Lung (tissue), 17 donors: ENCODE measurements at places on chromosomes 7 and 10.
A peak's percentile ranks its signal among the peaks of the same experiment; 100 is the strongest.

GRCh38 chr10:80540981-80541750 lies 3.5 kb downstream of the SH2D4B start:
- H3K4me3 ChIP-seq: no peak overlapping the region
- H3K27ac ChIP-seq: peak overlapping the region; percentile 66
- no peak for DNase-seq
- H3K4me1 ChIP-seq: peaks cover 22% of the 10 kb centered on the region
- H3K27me3 ChIP-seq: no peaks in the 10 kb centered on the region

DNA sequence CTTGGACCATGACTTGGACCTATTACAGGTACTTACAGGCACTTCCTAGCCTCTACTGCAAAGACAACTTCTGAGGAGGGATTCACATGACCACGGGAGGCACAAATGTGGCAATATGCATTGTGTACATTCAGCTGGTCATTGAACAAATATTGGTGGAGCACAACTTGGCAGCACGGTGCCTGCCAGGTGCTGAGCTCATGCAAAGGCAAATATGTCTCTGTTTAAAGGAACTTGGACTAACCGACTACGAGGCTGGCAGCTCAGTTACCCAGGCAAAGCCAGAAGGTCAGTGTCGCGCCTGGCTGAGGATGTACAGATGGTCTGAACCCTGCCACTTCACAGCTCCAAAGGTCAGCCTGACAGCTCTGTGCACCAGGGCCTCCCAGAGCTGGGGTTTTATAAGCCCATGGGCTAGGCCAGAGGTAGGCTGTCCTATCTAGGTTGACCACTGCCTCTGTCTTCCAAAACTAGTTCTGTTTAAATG lies 6.1 kb downstream of the DENND11 start:
- H3K4me3 ChIP-seq: no peak overlapping the region
- H3K36me3 ChIP-seq: no peaks in the 10 kb centered on the region
- no peaks in the 10 kb centered on the region for H3K27me3 ChIP-seq

DNA sequence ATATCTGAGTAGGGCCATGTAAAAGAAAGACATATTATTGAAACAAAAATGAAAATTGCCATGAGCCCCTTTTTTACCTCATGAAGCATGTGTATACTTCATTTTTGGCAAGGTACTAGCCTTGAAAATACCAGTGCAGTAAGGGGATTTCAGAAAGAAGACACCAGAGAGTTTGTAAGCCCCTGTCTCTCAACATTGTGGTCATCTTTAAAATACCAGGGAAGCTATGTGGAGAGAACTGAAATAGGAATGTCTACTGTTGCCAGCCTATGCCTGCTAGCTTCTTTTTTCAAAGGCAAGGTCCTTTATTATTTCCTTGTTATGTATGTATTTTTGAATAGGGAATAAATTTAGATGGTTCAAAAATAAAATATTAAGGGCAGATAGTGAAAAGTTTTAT lies 57.8 kb downstream of the CASD1 start:
- H3K36me3 ChIP-seq: no peaks in the 10 kb centered on the region
- no peak for DNase-seq
- no peaks in the 10 kb centered on the region for H3K27me3 ChIP-seq
- H3K27ac ChIP-seq: no peak overlapping the region
- no peaks in the 10 kb centered on the region for H3K4me1 ChIP-seq

DNA sequence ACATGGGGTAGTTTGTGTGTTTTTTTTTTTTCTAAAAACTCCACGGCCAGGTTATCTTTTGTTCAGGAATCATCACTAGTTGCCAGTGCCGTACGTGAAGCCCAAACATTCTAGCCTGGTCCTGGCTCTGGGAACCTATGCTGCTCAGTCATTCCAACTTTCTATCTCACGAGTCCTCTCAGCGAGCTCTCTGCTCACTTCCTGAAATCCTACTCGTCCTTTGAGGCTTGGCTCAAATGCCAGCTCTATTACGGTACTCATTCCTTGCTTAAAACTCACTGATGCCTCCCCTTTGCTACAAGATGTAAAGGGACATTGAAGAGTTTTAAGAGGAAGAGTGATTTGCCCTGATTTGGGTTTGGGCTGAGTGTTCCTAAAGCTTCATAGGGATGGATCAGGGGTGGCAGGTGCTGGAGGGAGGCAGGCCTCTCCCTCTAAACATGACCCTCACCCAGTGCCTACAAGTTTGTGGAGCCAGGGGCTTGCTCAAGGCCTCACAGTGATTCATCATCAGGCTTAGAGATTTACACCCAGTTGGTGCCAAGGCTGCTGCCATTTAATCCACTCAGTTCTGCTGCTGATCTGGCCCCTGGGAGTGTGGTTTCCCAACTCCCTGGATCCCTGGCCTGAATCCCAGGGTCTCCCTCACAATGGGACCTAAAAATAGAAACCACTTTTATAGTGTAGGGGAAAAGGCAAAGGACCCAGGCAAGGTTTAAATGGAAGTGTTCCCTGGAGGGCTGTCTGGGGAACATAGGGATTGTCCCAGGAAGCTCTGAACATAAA lies 46.1 kb upstream of the R3HCC1L start:
- no peaks in the 10 kb centered on the region for H3K36me3 ChIP-seq
- no peaks in the 10 kb centered on the region for H3K4me1 ChIP-seq
- H3K4me3 ChIP-seq: no peak overlapping the region
- no peaks in the 10 kb centered on the region for H3K27me3 ChIP-seq

DNA sequence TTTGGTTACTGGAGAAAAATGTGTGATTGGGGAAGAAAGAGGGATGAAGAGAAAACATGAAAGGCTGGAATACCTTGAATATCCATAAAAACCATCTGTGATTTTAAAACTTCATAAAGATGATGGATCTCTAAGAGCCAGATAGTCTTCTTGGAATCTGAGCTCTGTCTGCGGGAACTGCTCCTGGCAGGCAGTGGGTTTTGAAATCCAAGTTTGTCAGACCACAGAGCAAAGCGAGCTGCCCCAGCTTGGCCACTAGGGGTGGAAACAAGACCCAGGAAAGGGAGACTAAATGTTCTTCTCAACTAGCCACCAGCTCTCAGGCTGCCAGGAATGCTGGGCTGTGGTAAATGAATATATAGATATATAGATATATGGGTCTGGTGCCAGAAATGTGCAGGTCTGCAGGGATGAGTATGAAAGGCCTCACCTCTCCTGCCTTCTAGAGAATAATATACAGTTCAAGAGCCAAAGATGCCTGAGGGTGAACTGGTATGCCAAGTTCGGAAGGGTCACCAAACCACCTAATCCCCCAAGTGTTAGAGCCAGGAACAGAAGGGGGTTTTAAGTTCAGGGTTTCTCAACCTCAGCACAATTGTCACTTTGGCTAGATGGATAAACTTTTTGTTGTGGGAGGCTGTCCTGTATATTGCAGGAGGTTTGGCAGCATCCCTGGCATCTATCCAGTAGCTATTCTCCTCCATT lies 208.8 kb downstream of the KCNMA1 start:
- no peaks in the 10 kb centered on the region for H3K36me3 ChIP-seq
- H3K4me3 ChIP-seq: no peak overlapping the region
- peak; percentile 54 for DNase-seq

GRCh38 chr7:115533785-115534184 lies 496.8 kb downstream of the TFEC start:
- H3K4me3 ChIP-seq: no peak overlapping the region

DNA sequence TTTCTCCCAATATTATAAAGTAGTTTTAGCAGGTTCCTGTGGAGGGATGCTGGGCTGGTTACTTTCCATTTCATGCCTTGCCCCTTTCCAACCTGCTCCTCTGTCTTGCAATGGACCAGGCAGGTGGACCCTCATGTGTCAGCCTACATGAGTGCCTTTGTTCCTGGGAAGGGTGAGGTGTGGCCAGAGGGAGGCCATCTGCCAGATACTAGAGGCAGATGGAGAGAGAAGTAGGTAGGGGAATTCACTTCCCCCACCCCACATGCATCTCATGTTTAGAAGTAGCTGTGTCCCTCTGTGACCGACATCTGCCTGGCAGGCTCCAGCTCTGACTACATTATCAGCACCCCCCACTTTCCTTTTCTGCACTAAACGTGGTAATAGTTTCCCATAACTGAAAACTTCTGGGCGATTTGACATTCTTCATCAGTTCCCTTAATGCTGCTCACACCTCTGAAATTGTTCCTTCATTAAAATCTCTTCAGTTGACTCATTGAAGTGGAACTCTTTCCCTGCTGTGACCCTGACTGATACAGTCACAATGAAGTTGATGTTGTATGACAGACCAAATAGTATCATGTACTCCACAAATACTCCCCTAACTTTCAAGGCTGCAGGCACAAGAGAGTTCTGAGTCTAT lies 396.3 kb upstream of the FZD8 start:
- DNase-seq: no peak
- H3K27me3 ChIP-seq: no peaks in the 10 kb centered on the region
- H3K36me3 ChIP-seq: no peaks in the 10 kb centered on the region
- H3K4me1 ChIP-seq: no peaks in the 10 kb centered on the region
- H3K27ac ChIP-seq: no peak overlapping the region

DNA sequence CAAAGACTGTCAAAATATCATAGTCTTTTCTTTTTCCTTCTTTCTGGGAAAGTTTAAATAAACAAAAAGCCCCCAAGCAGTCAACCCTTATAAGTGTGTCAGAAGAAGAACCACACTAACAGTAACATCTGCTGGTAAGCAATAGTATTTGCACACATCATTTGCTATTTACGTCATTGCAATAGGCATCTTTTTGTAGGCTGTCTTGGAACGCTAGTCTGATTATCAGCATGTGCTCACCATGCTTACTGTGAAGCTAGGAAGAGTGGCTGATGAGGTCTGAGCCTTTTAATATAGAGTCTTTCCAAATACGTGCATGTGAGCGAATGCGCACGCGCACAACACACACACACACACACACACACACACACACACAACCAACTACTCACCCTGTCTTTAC lies 599.0 kb upstream of the TPK1 start:
- no peak overlapping the region for H3K27ac ChIP-seq
- H3K36me3 ChIP-seq: no peaks in the 10 kb centered on the region
- no peaks in the 10 kb centered on the region for H3K4me1 ChIP-seq
- DNase-seq: peak; percentile 14
- H3K27me3 ChIP-seq: no peaks in the 10 kb centered on the region

- H3K27me3 ChIP-seq: no peaks in the 10 kb centered on the region
- no peak overlapping the region for H3K4me3 ChIP-seq
- H3K4me1 ChIP-seq: peaks cover 12% of the 10 kb centered on the region
- no peak for DNase-seq
- H3K36me3 ChIP-seq: no peaks in the 10 kb centered on the region
These were observed 111.8 kb downstream of the TBXAS1 start for GRCh38 chr7:139940866-139941265.

GRCh38 chr7:116524221-116524608 lies 621 bp upstream of the CAV1 start:
- peak overlapping the region; percentile 92 for H3K27ac ChIP-seq
- peaks cover 43% of the 10 kb centered on the region for H3K4me1 ChIP-seq

GRCh38 chr7:27071622-27072390 lies 24.0 kb downstream of the HOXA1 start:
- peaks cover 2% of the 10 kb centered on the region for H3K27me3 ChIP-seq
- peaks cover 4% of the 10 kb centered on the region for H3K4me1 ChIP-seq
- H3K4me3 ChIP-seq: no peak overlapping the region
- DNase-seq: no peak
- no peak overlapping the region for H3K27ac ChIP-seq
